Gastroesophageal sphincter (tissue), 4 donors: ENCODE measurements at places on chromosomes 7 and 10.

DNA sequence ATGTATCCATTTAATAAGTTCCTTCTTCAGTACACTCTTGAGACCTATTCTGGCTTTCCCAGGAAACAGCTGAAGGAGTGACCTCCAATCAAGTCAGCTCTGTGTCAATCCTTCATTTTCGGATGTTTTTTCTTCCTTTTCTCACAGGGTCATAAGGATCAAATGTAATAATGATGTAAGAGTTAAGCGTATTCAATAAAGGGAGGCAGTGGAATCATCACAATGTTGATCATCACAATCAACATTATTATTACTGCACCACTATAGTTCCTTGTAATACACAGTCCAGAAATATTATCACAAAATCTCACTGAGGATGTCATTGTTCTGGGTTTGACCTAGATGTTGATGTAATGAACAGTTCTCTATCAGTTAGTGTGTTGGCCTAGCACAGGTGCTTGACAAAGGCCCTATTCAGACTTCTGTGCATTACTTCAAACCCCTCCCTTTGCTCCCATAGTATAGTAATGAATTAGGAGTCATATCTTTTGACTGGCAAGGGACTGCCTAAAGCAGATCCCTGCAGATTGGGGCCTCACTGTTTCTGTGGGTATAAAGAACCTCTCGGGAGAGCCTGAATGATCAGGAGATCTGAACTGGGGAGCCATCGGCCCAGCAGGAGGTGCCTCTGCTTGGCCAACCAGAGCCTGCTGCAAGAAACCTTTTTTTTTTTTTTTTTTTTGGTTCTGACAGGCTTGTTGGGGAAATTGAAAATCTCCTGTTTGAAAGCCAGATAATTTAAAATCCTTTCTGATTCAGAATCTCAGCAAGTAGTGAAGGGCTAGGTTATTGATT lies 100.6 kb downstream of the KAT6B start:
- ATAC-seq: no peak

DNA sequence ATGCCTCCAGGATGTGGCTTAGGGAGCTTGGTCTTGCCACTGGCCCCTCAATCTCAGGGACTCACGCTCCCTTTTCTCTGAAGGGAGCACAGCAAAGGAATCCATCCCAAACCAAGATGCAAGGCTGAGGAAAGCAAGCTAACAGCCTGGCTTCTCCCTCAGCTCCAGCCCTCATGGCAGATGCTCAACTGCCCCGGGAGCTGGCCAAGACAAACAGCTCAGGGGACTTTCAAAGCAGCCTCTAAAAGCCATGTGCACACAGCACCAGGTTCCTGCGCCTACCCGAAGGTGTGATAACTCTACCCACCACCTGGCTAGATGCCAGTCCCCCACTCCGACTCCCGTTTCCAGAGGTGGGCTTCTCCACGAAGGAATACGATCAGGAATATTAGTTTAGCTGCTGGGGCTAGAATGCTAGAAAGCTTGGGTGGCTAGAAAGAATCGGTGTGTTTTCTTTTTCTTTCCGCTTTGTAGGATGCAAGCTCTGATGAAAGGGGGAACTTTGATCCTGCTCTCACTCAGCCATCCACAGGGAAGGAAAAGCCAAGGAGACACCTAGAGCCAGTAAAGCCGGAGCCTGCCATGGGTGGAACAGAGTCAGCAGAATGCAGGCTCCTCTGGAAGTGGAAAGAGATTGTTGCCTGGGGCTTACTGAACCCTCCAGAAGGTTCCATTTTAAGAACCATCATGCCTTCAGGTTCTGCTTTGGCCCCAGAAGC lies 89.0 kb upstream of the FGFR2 start:
- no peak for ATAC-seq

DNA sequence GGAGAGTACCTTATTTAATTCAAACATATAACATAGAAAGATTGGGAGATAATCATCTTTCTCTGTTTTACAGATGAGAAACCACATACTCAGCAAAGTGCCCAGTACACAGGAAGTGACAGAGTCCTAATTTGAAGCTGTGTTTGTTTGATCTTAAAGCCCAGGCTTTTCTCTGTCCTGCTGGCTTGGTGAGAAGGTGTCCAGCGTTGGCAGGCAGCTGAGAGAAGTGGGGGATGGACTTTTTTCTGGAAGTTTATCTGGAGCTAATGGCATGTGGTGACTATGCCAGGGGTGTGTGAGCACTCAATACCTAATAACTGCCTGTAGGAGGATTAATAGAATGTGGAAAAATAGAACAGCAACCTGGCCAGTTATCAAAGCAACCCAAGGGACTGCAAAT lies 60.8 kb downstream of the NPSR1 start:
- no peak for ATAC-seq

GRCh38 chr7:41882745-41883420 lies 180.0 kb upstream of the INHBA start:
- ATAC-seq: no peak

DNA sequence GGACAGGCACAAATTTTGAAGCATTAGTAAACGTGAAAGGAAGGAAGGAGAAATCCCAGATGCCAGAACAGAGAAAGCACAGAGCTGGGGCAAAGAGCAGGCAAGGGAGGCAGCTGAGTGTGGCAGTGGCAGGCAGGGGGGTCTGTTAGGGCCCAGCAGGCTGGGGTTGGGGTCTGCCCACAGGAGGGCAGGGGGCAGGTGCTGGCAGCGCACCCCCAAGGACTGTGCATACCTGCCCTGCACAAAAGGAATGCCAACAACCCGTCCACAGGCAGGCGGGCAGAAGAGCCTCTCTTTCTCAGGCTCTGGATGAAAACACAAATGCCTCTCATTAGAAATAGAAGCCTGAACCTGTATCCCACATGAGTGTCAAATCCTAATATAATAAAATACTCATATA lies 552.3 kb downstream of the PTPRN2 start:
- no peak for ATAC-seq

- no peak for ATAC-seq
These were observed 369.6 kb downstream of the TCERG1L start for GRCh38 chr10:130941886-130942285.
